NCI-H524 (cell line): ENCODE measurements at places on chromosomes 16 and 17.

DNA sequence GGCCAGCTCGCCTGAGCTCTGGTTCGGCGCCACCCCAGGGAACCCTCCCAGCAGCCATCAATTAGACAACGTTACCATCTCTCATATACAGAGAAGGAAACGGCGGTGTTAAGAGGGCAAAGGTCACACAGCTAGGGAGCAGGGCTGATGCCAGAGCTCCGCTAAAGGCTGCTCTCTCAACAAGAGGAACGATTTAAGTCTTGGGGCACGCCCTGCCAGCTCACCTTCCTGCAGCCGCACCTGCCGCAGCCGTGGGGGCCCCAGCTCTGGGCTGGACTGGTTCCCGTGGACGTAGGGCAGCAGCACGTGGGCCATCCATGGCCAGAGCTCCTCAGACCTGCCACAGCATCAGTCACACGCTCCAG lies 43.5 kb downstream of the PKD1 start:
- DNase-seq, result no peak

- DNase-seq, result peak; percentile 33
Measured at GRCh38 chr17:45300060-45300751, 16.6 kb downstream of the MAP3K14 start.

DNA sequence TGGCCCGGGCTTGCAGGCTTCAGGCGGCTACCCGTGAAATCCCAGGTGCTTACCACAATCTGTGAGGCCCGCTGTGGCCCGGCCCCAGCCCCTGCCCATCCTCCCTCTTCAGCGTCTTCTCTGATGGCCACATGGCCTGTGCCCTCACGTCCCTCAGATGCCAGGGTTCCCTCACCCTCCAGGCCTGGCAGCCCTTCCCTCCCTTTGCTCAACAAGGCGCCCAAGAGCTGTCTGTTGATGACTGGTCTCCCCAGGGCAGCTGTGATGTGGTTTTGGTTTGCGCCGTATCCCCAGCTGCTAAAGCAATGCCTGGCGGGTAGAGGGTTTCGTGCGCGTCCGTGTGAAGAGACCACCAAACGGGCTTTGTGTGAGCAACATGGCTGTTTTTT lies 35.1 kb downstream of the PMM2 start:
- DNase-seq, result no peak

GRCh38 chr16:14301169-14302030 lies 230.3 kb downstream of the MRTFB start:
- no peak for DNase-seq

DNA sequence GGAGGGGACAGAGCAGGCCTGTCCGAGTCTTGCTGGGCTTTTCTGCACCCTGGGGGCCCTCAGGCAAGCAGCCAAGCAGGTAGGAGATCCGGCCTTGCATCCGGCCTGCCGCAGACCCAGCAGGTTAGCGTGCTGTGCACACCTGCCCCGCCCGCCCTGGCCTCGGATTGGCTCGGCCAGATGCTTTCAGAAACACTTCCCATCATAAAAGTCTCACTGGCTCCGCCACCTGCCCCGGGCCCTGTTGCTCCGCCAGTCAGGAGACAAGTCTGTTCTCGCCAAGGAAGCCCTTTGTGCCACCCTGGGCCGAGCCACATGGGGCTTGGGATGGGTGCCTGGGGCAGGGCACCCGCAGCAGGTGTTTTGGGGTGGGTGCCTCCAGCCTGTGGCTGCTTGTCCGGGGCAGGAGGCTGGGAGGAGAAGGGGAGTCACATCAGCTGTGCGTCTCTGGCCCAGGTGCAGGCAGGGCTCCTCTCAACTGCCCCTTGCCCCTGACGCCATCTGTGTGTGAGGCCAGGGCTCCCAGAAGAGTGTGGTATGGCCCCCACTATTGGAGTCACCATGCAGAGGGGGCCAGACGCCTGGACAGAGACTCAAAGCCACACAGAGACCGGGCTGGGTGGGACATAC lies 228.2 kb upstream of the GSE1 start:
- DNase-seq, result peak; percentile 81

- DNase-seq, result no peak
Measured at GRCh38 chr17:40145476-40145875, 5.1 kb downstream of the CASC3 start.

- DNase-seq, result no peak
Measured at GRCh38 chr17:30952638-30953393, 18.0 kb upstream of the RNF135 start.
